Activated CD4-positive, alpha-beta T cell treated with anti-CD3 and anti-CD28 coated beads, Interleukin-2, amount 10 ng/mL, durations not matched to agents 24 days and 14 days (primary cell): ENCODE measurements at places on chromosomes 7 and 10.

DNA sequence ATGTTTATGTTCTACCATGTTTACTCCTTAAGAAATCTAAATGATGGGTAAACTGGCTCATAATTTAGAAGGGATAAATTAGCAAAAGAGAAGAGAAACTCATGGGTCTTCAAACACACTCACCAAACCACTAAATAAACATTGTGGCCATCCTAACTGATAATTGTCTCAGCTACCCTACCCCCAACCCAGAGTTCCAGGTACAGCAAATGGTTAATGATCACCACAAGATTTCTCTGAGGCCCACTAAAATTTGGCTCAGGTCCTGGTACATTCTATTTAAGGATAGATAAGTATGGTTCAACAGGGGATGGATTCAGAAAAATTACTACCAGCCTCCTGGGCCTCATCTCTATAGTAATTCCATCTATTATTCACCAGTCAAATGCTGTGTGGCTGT is 21.4 kb downstream of the SLC25A13 start:
- no peak overlapping the region for H3K4me3 ChIP-seq
- H3K27me3 ChIP-seq: no peaks in the 10 kb centered on the region
- H3K27ac ChIP-seq: no peak overlapping the region
- H3K4me1 ChIP-seq: peaks cover 28% of the 10 kb centered on the region
- H3K36me3 ChIP-seq: peaks cover 10% of the 10 kb centered on the region

DNA sequence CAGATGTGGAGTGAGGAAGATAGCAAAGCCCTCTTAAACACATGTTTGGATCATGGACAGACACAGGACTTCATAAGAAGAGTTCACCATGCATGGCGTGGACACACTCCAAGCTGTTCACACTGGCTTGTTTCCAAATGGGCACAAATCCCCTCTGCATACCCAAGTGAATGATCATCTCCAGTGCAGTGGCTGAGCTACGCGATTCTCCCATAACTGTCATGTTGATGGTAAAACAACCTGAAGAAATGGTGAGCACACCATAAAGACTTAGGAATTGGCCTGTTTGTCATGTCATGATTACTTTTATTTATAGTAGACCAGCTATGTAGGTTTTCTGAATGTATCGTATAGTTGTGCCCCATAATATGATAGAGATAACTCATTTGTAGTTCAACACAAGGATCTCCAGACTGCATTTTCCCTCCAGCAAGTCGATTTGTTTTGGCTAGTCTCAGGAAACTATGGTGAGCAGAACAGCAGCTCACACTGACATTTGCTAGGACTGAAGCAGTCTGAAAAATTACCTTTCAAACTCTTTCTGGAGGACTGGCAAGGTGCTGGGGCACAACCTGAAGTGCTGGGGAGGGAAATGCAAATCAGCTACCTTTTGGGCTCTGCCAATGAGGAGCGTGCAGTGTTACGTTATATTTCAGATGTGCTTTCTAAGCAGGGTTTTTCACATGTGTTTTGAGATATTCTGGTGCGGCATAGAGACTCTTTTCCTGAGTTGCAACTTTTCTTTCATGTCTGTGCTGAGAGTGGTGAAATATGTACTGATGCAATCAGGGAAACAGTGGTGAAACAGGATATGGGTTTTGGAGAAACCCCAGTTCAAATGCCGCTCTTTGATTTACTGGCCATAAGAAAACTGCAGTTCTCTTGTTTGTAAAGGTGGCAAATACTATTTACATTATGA is 629.6 kb upstream of the DPP6 start:
- H3K27ac ChIP-seq: no peak overlapping the region
- DNase-seq: no peak
- H3K4me3 ChIP-seq: no peak overlapping the region
- H3K27me3 ChIP-seq: no peaks in the 10 kb centered on the region
- no peaks in the 10 kb centered on the region for H3K36me3 ChIP-seq

DNA sequence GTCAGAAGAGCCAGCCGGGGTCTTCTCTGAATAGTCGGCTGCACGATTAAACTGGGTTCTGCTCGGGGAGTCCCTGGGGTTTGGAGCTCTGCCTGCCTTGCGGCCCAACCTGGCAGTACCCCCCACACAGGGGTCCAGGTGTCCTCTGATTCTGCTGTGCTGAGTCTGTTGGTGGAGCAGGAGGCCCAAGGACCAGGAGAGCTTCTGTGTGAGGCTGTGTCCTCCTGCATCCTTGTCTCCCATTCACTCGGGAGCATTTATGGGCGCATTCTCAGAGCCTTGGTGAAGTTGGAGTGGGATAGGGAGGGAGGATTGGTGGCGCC is 14.2 kb downstream of the INPP5A start:
- H3K27me3 ChIP-seq: no peaks in the 10 kb centered on the region
- DNase-seq: no peak

- H3K27me3 ChIP-seq: peaks cover 2% of the 10 kb centered on the region
- peak; percentile 71 for DNase-seq
- H3K4me1 ChIP-seq: peaks cover 23% of the 10 kb centered on the region
- peak overlapping the region; percentile 48 for H3K4me3 ChIP-seq
- H3K36me3 ChIP-seq: peaks cover 1% of the 10 kb centered on the region
Observed at GRCh38 chr10:114810926-114811325, 10.7 kb upstream of the FHIP2A start.

GRCh38 chr7:33946094-33946699 is 40.9 kb downstream of the BMPER start:
- no peaks in the 10 kb centered on the region for H3K36me3 ChIP-seq
- no peak overlapping the region for H3K4me3 ChIP-seq
- DNase-seq: no peak
- H3K27ac ChIP-seq: no peak overlapping the region
- H3K4me1 ChIP-seq: no peaks in the 10 kb centered on the region
- H3K27me3 ChIP-seq: no peaks in the 10 kb centered on the region

- peaks cover 17% of the 10 kb centered on the region for H3K36me3 ChIP-seq
- H3K27ac ChIP-seq: no peak overlapping the region
- H3K4me3 ChIP-seq: no peak overlapping the region
- no peaks in the 10 kb centered on the region for H3K27me3 ChIP-seq
- no peak for DNase-seq
- peaks cover 4% of the 10 kb centered on the region for H3K4me1 ChIP-seq
Observed at GRCh38 chr10:74439213-74439612, 288.2 kb downstream of the ADK start.

DNA sequence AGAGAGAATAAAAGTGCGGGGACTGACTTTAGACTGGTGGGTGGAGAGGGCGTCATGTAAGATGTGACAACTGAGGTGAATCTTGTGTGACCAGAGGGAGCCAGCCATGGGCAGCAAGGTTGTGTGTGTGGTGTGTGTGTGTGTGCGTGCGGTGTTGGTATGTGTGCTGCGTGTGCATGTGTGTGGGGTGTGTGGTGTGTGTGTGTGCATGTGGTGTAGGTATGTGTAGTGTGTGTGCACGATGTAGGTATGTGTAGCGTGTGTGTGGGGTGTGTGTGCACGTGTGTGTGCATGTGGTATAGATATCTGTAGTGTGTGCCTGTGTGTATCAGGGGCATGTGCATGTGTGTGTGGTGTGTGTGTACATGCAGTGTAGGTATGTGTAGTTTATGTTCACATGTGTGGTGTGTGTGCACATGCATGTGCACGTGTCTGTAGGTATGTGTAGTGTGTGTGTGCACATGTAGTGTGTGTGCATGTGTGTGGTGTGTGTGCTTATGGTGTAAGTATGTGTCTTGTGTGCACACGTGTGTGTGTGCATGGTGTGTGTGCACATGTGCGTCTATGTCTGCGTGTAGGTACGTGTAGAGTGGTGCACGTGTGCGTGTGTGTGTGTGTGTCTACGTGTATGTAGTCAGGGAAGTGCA is 312.3 kb upstream of the MKI67 start:
- no peak overlapping the region for H3K4me3 ChIP-seq
- DNase-seq: no peak
- peaks cover 2% of the 10 kb centered on the region for H3K27me3 ChIP-seq
- no peaks in the 10 kb centered on the region for H3K36me3 ChIP-seq
- H3K4me1 ChIP-seq: no peaks in the 10 kb centered on the region

DNA sequence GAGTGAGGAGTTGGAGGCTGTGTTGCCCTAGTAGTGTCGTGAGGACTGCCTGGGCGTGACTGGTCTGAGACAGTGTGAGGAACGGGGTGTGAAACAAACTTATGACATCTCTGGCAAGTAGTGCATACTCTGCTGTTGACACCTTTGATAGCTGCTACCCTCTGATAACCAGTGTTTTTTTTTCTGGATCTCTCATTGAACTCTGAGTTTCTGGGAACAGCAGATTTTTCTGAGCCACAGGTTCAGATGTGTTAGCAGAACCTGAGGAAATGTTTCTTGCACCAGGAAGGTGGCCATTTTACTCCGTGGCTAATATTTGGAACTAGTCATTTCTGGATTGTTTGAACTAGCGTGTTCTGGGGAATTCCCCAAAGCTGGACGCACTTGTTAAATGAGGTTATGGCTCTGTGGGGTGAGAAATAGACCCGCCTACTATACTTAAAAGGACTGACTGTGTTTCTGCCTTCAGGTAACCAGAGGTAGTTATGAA is 52.9 kb downstream of the AUTS2 start:
- peaks cover 2% of the 10 kb centered on the region for H3K27me3 ChIP-seq
- no peaks in the 10 kb centered on the region for H3K4me1 ChIP-seq
- H3K4me3 ChIP-seq: no peak overlapping the region

- no peaks in the 10 kb centered on the region for H3K27me3 ChIP-seq
- no peak overlapping the region for H3K4me3 ChIP-seq
- no peak for DNase-seq
- no peak overlapping the region for H3K27ac ChIP-seq
- no peaks in the 10 kb centered on the region for H3K36me3 ChIP-seq
Observed at GRCh38 chr10:109205929-109206585, 717.3 kb downstream of the XPNPEP1 start.

GRCh38 chr10:60352105-60352504 is 37.6 kb downstream of the ANK3 start:
- H3K27ac ChIP-seq: no peak overlapping the region
- DNase-seq: no peak
- no peaks in the 10 kb centered on the region for H3K4me1 ChIP-seq
- no peaks in the 10 kb centered on the region for H3K27me3 ChIP-seq
- H3K36me3 ChIP-seq: no peaks in the 10 kb centered on the region

DNA sequence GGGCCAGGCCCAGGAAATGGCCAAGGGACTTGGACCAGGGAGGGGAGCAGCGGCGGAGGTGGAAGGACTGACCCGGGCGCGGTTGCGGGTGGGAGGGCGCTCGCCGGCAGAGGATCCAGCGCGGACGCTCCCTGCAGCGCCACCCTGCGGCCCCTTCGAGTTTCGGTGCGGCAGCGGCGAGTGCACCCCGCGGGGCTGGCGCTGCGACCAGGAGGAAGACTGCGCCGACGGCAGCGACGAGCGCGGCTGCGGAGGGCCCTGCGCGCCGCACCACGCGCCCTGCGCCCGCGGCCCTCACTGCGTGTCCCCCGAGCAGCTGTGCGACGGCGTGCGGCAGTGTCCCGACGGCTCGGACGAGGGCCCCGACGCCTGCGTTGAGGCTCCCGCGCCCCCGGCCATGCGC is 16.8 kb upstream of the ZNF467 start:
- H3K36me3 ChIP-seq: no peaks in the 10 kb centered on the region
- H3K27ac ChIP-seq: no peak overlapping the region
- no peak overlapping the region for H3K4me3 ChIP-seq

- H3K27me3 ChIP-seq: no peaks in the 10 kb centered on the region
- H3K4me3 ChIP-seq: no peak overlapping the region
- no peaks in the 10 kb centered on the region for H3K4me1 ChIP-seq
- DNase-seq: no peak
- no peak overlapping the region for H3K27ac ChIP-seq
Observed at GRCh38 chr10:65367706-65368105, 1558.1 kb upstream of the LRRTM3 start.

DNA sequence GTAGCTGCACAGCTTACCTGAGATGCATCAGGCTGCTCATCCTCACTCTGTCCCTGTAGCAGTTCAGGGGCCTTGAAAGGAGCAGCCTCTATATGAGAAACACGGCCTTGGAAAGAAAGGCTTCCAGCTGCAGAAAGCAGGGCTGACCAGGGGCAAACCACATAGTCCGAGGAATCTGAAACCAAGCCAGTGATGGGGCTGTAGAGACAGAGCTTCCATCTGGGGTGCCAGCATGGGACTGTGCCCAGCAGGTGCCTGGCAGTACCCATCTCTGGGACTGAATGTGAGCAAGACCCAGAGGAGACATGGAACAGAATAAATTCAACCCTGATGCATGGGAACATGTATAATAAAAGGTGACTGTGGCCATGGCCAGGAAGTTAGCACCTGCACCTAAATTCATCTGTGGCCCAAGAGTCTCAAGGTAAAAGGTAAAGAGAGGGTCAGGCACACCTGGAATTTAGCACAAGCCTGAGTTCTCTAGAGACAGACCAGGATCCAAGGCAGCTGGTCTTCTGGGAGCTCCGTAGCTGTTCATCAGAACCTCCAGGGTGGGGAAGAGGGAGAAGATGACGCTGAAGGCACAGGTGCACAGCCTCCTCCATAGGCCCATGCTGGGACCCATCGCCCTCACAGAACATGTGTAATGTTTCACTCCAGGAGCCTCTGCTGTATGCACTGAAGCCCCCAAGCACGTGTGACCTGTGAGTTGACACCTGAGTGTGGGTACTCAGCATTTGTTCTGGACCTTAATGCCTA is 25.3 kb downstream of the FRMPD2 start:
- H3K4me1 ChIP-seq: no peaks in the 10 kb centered on the region
- DNase-seq: peak; percentile 40
- H3K4me3 ChIP-seq: no peak overlapping the region
- no peaks in the 10 kb centered on the region for H3K36me3 ChIP-seq
- H3K27ac ChIP-seq: no peak overlapping the region

DNA sequence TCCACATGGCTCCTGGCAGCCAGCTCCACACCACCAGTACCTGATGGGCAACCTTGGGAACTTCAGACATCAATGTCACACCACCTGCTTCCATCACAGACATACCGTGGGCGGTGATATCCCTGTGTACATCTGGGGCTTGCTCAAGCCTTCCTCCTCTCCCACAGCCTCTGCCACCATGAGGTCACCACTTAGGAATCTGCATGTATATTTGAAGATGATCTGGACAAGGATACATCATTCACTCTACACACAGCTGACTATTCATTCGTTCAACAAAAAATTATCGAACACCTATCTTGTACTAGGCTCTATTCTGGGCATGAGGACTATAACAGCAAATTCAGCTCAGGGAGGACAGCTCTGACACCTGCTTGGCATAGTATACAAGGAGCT is 6.8 kb downstream of the DLG5 start:
- peaks cover 1% of the 10 kb centered on the region for H3K4me1 ChIP-seq
- H3K27me3 ChIP-seq: peaks cover 8% of the 10 kb centered on the region
- DNase-seq: no peak
- H3K27ac ChIP-seq: no peak overlapping the region
- H3K4me3 ChIP-seq: no peak overlapping the region

DNA sequence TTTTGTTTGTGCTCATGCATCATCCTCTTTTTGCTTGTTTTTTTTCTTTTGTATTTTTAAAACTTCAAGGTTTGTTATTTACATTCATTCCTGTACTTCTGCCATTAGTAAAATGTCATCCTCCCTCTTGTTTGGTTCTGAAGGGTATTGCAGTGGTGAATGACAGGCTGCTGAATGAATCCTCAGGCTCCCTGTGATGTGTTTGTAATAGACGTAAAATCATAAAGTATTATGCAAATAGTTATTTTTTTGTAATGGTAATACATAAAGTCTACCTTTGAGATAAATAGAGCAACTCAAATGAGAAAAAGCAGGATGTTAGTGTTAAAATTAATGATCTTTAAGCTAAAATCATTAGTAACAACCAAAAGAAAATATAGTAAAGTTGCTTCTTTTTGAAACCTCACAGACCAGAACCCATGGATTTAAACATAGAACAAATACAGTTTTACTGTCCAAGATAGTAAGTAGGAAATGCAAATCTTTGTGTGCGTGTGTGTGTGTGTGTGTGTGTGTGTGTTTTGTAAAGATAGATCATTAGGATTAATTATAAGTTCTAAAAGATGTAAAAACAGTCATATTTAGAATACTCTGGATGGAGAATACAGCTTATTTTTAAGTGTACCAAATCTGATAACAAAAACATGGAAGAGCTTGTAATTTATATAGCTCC is 4.5 kb downstream of the GLCCI1 start:
- H3K27me3 ChIP-seq: no peaks in the 10 kb centered on the region
- peak overlapping the region; percentile 56 for H3K4me3 ChIP-seq
- no peak for DNase-seq
